GM19239 (cell line): ENCODE measurements at places on chromosomes 16 and 17.

DNA sequence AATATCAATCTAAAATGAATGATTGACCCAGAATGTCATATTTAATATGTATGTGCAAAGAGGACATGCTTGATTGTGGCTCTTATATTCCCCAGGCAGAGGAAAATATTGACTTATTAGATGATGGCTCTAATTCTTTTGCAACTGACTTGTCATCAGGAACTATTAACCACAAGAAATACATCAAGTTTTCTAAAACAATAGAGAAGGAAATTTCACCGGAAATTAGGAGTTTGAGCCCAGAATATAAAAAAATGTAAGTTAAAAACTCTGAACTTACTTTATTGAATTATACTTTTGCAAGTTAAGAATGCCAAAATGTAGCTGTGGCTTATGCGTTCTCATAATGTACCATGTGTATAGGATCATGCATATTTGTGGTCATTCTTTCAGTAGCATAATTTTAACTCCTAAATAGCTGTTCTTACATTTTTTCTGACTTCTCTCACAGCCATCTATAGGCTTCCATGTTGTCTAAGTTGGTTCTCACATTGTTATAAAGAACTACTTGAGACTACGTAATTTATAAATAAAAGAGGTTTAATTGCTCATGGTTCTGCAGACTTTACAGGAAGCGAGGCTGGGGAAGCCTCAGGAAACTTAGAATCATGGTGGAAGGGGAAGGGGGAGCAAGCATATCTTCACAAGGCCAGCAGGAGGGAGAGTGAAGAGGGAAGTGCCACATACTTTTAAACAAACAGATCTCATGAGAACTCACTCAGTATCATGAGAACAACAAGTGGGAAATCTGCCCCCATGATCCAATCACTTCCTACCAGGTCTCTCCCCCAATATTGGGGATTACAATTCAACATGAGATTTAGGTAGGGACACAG, 11.6 kb downstream of the EFCAB13 start:
- DNase-seq, result no peak

DNA sequence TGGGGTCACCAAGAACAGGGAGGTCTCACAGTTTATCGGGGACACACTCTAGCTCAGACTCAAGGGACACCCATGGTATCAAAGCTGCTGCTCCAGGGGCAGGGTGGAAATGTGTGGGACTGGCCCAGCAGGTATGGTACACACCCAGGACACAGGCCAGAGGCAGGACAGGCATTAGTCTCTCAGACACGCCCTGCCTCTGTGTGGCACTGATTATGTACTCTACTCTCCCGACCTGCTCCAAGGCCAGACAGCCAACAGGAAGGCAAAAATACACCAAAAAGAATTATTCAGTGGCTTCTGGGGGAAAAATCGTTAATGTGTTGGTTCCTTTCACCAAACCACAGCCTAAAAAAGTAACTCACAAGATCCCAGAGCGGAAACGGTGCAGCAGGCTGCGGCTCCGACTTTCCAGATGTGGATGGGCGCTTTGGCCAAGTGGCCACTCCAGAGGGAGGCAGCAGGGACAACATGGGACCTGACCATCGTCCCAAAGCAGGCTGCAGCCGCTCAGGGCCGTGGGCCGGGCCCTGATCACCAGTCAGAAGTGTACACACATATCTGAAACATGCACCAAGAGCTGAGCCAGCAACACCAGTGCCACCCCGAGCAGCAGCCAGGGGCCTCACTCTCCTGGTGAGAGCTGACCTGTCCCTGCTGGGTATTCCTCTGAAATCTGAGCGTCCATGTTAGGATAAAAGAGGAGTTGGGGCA, 1.0 kb upstream of the SIRT7 start:
- no peak for DNase-seq

- no peak for DNase-seq
Observed at GRCh38 chr16:87194172-87194571, 123.0 kb downstream of the C16orf95 start.

DNA sequence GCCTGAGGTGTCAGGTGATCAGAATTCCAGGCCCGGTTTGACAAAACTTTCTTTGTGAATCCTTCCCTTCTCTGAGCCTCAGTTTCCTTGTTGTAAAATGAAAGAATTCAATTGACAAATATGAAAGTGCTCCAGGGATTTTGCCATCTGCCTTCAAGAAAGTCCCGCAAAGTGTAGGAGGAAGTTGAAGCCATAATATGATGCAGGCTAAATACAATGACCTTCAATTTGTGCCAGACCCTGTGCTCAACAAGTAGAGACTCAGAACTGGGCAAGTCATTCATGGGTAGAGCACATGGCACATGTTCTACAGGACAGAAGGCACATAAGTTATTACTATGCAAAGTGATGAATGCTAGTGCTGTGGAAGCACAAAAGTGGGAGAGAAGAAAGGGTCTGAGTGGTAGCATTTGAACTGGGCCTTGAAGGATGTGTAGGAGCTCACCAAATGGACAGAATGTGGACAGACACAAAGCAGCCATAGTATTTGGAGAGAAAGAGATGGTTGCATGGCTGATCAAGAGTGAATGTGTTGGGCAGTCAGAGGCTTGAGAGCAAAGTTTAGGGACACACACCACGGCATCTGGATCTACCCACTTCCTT, 2.4 kb upstream of the SCIMP start:
- no peak for DNase-seq
